ENCODE measurements at places on chromosomes 13 and 19.

DNA sequence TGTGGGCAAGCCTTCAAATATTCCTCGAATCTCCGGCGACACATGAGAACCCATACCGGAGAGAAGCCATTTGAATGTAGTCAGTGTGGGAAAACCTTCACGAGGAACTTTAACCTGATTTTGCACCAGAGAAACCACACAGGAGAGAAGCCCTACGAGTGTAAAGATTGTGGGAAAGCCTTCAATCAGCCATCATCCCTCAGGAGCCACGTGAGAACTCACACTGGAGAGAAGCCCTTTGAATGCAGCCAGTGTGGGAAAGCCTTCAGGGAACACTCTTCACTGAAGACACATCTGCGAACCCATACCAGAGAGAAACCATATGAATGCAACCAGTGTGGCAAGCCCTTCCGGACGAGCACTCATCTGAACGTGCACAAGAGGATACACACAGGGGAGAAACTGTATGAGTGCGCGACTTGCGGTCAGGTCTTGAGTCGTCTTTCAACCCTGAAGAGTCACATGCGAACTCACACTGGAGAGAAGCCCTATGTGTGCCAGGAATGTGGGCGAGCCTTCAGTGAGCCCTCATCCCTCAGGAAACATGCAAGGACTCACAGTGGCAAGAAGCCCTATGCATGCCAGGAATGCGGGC, 28.8 kb downstream of the ZNF333 start:
- DNase-seq: no peak

- no peak for DNase-seq
Observed at GRCh38 chr19:49911381-49912145, 14.9 kb upstream of the IL4I1 start.

DNA sequence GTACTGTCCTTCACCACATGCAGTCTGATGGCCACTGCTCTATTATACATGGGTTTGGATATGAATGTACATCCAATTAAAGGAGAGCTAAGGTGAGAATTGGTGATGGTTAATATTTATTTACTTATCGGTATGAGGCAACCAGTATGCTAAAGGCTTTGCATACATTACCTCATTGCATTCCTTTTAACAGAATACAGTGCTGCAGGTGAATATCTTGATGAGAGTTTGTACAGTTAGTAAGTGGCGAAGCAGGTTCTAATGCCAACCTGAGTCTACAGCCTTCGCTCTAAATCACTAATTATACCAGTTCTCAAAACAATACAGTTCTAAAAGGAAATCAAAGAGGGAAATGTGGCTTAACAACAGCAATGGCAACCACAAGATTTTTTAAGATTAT, 284.1 kb downstream of the ITGBL1 start:
- no peak for DNase-seq

GRCh38 chr19:34148658-34149185, 23.6 kb upstream of the LSM14A start:
- DNase-seq: no peak

DNA sequence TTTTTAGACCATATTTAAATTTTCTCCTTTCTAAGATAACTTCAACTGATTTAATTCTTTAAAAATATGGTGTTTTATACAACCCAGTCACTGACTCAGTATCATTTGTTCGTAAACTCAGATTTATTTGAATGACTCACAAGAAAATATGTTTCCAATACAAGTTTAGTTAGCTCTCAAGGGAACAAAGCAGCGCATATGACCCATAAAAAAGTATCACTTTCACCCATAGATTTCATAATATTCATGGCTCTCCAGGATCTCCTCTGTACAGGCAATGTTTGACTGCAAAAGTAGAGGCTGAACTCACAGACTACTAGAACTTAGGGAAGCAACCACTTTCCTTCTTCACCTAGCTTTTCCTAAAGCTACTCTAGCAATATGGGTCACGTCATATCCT, 405.6 kb upstream of the PCDH9 start:
- no peak for DNase-seq

DNA sequence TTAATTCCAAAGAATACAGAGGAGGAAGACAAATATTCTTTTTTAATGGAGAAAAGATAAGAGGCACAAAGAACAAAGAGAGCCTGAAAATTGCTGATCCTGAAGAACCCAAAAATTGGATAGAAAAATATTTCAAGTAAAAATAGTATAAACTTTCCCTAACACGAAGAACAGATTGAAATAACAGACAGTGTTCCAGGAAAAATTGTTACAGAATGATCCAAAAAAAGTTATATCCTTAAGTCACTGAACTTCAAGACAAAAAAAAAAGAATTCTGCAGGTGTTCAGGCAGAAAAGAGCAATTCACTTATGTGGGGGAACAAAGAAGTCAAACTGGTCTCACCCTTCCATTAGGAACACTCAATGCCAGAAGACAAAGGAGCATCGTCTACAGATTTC, 160.2 kb downstream of the KLF12 start:
- DNase-seq: no peak

GRCh38 chr19:48962849-48963165, 2.3 kb upstream of the FTL start:
- no peak for DNase-seq

- DNase-seq: no peak
Observed at GRCh38 chr19:48873476-48874302, 1.5 kb downstream of the PPP1R15A start.

DNA sequence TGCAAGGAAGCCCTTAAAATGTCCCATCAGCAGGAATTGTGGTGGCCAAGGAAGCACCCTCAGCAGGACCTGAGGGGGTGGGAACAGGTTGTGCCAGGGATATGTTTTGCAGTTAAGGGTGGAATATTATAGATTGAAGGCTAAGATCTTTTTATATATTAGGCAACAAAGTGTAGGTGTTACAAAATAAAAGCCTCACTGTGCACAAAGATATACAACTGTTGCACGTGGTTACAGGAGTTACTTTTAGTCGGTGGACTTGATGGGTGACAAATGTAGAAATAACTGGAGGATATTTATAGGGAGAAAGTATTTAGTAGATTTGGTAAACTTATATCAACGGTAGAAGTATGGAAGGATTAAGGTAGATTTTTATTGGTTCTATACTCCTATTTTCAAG, 35.1 kb downstream of the TBC1D4 start:
- no peak for DNase-seq

GRCh38 chr13:103716718-103717117, 650.5 kb upstream of the SLC10A2 start:
- DNase-seq: no peak

GRCh38 chr13:90757127-90757680, 590.3 kb upstream of the MIR17HG start:
- DNase-seq: no peak

DNA sequence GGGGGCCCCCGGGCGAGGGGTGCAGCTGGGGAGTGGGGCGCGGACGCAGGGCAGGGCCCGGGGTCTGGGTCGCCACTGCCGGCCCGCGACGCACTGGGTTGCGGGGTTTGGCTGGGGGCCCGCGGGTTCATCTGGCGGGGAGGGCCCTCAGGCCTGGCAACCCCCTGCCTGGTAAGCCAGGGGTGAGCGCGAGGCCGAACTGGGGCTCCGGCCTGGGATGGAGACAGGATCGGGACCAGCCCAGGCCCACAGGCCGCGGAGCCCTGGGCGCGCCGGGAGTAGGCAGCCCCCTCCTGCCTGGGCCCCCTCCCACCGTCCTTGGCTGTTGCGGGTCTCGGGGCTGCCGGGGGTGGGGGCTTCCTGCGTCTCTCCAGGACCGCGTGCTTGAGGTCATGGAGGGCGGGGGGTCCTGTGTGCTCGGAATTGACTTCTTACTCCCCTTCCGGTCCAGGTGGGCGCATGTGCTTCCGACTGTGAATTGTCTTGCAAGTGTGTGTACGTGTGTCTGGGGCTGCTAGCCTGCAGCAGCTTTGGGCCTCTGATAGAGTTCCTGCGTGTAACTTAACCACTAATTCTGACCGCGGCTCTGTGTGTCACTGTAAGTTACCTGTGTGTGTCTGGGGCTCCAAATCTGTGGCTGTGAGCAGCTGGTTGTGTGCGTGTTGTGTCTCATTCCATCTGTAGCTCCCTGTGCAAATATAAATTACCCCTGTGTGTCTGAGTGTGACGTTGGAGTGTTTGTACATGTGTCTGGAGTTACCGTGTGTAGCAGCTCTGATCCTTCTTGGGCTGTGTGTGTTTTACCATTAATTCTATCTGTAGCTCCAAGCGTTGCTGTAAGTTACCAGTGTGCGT, 751 bp downstream of the GRAMD1A start:
- no peak for DNase-seq

DNA sequence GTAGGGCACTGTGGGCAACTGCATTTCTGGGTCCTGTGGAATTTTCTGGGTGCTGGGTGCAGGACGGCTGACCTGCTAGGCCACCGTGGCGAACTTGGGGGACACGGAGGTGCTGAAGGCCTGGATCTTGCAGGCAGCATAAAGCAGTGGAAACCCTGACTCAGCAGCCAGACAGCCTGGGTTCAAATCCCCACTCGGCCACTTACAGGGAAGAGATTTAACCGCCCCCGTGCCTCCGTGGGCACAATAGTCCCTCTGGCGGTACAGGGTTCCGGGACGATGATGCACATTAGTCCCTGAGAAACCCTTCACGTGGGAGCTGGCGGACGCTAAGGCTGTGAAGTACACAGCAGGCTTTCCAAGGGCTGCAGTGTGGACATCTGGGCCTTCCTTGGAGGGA, 3.0 kb downstream of the FAM83E start:
- no peak for DNase-seq

DNA sequence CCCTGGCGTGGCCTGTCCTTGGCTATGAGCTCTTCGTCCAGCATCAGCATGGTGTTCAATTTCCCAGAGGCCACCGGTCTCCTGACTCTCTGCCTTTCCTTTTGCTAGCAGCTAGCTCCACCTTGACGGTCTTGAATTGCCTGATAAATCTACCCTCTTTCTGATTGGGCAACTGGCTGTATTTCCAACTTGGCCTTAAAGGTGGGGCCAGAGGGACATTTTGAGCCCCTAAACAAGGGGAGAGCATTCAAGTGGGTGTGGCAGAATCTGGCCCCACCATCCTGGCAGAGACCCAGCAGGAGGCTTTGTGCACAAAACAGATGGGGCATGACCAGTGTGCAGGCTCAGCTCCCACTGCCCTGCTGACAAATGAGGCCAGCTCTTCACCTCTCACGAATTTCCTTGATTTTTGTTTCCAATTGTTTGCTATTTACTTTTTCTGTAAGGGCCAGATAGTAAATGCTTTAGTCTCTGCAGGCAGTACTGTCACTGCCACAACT, 148.9 kb upstream of the VSTM2B start:
- no peak for DNase-seq

GRCh38 chr19:328025-328505, 16.5 kb downstream of the MIER2 start:
- no peak for DNase-seq

- DNase-seq: peak; percentile 50
Observed at GRCh38 chr19:11138601-11139300, 16.8 kb downstream of the SPC24 start.

DNA sequence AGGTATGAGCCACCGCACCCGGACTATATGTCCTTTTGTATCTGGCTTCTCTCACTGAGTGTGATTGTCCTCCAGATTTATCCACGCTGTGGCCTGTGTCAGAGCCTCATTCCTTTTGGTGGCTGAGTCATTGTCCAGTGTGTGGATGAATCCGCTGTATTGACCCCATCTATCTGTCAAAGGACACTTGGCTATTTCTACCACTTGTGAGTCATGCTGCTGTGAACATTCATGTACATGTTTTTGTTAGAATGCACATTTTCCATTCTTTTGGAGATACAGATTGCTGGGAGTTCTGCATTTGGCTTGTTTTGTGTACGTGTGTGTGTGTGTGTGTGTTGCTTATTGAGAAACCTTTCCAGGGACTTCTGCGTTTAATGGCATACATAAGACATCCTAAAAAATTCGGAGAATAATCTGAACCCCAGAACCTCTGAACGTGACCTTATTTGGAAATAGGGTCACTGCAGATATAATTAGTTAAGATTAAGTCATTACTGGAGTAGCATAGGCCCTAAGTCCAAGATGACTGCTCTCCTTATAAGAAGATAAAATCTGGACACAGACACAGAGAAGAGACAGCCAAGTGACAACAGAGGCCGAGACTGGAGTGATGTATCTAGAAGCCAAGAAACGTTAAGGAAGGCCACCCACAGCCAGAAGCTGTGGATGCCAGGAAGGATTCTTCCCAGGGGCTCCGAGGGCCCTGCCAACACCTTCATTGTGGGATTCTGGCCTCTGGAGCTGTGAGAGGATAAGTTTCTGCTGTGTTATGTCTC, 4.9 kb upstream of the GIPC3 start:
- no peak for DNase-seq

GRCh38 chr13:113638806-113639205, 19.2 kb downstream of the ATP4B start:
- peak; percentile 0 for DNase-seq

- no peak for DNase-seq
Observed at GRCh38 chr19:39183104-39183503, 13.7 kb upstream of the NCCRP1 start.

- peak; percentile 68 for DNase-seq
Observed at GRCh38 chr19:41939861-41940730, 11.8 kb upstream of the ERFL start.

DNA sequence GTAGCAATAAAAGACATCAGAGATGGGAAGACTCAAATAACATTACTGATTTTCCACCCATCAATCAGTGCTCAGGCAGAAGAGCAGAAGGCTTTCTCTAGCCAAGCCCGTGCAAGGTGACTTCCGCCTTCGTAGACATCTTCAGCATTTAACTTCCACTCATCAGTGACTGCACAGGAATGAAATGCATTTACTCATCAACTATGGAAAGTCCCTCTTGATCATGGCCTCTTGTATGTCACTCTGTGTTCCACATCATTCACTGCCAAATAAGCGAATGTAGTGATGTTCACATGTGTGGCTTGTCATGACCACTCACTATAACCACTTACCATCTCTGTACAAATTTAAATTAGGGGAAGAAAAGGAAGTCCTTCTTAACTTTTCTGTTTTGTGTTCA, 49.4 kb downstream of the SACS start:
- DNase-seq: no peak

GRCh38 chr13:42603571-42603970, 29.6 kb downstream of the TNFSF11 start:
- DNase-seq: no peak

DNA sequence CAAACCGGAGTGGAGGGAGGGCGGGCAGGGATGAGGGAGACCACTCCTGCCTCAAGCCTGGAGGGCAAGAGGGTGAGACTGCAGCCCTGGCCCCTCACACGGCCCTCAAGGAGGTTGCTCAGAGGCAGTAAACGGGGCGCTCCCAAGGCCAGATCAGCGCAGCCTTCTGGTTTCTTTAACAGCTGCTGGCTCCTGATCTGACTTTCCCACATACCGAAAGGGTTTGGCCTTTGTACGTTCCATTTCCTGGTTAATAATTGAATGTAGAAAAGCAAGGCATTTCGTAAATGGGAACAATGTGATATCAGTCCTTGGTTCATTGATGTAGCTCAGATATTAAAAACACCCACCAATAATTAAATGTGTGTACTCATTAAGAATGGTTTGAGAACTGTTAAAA, 71.5 kb downstream of the GGACT start:
- peak; percentile 63 for DNase-seq

GRCh38 chr19:44869733-44870470, 21.2 kb upstream of the TOMM40 start:
- peak; percentile 49 for DNase-seq

DNA sequence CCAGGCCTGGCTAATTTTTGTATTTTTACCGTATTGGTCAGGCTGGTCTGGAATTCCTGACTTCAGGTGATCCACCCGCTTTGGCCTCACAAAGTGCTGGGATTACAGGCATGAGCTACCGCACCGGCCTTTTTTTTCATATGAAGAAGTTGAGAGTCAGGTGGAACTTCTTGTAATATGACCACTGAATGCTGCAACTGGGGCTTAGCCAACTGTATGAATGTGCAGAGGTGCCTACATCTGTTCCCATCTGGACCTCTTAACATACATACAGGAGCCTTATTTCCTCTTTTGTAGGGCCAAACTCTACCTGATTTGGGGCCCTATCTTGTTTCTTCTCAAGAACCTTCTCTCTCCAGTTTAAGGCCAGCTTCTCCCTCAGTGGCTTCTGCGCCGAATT, 11.9 kb upstream of the GGACT start:
- DNase-seq: no peak
